ENCODE measurements at places on chromosomes 4 and X.

GRCh38 chr4:126056116-126056650 lies 741.4 kb downstream of the FAT4 start:
- DNase-seq = no peak

- DNase-seq = no peak
These were observed 163.6 kb downstream of the CBR4 start for GRCh38 chr4:168846414-168846813.

GRCh38 chr4:304969-305680 lies at the start of gene ZNF732:
Gene ZNF732, minus strand, starts transcription at chr4:305474. Its CDS starts 164 bp downstream, at chr4:305310.
- DNase-seq = no peak

GRCh38 chr4:67344594-67345380 lies 200.5 kb downstream of the CENPC start:
- DNase-seq = no peak

- no peak for DNase-seq
These were observed 382.2 kb upstream of the INTU start for GRCh38 chr4:127250577-127250976.

DNA sequence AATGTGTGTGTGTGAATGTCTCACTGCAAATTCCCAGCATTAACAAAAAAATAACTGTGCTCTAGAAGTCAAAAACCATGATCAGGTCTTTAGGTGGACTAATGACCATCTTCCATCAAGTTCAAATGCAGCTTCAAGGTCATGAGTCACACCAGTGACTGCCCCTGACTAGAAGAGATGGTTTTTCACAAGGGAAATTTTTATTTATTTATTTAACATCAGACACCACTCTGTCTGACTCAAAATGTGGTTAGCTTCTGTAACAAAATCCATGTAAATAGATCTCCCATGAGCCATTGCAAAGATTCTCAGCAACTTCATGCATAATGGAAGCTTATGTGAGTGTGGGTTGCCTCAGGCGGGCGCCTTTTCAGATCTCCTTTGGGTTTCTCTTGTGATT lies 219.2 kb downstream of the KIT start:
- DNase-seq = no peak

- no peak for DNase-seq
These were observed 118.2 kb downstream of the PJA1 start for GRCh38 chrX:69046996-69047490.

DNA sequence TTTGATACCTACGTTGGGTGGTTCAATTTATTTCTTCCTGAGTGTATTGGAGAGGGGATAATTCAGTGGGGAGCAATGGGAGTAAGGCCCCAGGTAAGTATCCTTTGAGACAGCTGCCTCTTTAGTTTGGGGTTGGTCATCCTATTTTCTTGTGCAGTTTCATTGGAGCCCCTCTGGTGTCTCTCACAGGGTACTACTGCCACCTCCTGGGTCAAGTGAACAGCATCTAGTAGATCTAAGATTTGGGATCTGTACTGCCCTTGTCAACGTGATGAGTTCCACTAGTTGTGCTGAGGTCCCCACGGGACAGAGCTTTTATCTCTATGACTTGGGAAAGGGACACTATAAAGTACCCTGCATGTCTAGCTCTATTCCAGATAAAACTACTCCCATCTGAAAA lies 80.6 kb downstream of the PBDC1 start:
- peak; percentile 8 for DNase-seq

- no peak for DNase-seq
These were observed 58.3 kb downstream of the MID1IP1 start for GRCh38 chrX:38859602-38860001.

- no peak for DNase-seq
These were observed 367.8 kb upstream of the RASGEF1B start for GRCh38 chr4:81839347-81840042.

DNA sequence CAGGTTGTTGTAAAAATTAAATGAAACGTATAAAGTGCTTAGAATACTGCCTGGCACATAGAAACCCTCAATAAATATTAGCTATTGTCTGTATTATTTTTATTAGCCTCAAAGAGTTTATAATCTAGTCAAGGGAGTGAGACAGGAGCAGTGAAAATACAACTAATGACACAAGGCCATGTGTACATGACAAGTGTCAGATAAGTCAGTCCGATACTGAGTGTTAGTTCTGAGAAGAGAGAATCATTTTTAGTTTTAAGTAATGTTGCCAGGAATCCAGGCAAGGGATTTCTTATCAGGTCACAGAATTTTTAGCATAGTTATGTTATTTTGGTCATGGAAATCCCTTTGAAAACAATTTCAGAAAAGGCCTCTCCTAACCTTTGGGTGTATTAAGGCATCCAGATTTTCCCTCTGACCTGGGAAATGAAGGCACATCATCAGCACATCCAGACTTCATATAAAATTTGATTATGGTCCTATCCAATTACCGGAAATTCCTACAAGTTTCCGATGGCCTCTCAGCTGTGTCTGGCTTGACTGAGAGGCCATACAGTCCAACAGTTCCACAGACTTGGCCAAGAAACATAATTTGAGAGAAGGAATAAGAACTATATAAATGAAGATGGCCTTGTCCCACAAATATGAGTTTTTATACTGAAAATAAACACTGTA lies 35.7 kb downstream of the PPARGC1A start:
- DNase-seq = no peak

GRCh38 chr4:2850966-2851798 lies 7.5 kb downstream of the ADD1 start:
- DNase-seq = no peak

DNA sequence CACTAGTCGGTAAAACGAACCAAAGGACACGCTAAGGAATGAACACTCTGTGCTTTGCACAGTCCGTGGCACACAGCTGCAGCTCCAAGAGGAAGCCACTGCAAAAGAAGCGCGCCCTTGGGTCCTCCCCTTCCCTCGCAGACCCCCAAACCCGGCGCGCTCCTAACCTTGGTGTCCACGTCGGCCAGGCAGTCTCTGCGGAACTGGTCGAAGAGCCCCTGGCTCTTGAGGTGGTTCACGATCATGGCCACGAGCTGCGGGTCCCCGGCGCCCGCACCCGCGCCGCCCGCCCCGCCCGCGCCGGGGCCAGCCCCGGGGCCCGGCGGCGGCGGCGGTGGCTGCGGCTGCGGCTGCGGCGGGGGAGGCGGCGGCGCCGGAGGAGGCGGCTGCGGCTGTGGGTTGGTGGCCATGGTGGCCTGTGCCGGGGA lies 333 bp downstream of the BOD1L1 start:
- DNase-seq = no peak

DNA sequence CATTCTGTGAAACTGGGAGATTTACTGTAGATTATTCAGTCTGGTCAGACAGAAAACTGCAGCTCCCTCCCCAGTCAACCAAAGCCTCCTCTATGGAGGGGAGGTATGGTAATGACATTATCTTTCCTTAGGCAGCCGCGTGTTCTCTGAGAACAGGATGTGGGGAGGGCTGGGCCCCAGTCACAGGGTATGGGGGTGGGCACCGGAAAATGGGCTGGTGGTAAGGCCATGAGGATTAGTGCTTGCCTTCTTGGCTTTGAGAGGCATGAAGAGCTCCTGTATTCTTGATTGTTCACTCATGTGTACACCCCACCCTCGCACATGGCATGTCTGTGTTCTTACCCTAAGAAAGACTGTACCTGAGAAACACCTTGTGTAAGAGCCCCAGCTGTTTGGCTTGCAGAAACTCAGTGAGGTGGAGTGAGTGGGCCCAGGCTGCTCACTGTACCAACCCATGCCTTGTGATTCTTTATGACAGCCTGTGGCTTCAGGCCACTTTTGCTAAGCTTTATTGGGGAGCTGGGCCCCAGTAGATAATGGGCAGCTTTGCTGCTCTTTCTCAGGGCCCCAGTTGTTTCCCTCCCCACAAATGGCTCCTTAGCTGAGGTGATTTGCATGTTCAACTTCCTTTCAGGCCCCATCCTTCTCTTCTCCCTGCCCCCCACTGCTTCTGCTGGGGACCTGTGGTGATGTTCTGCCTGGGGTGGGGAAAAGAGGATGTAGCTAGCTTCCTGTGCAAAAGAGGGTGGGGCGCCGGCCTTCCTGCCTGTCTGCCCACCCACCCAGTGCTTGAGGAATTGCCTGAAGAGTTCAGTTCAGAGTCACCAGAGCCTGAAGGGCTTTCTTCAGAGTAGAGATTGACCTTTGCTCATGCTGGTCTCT lies 30.7 kb downstream of the MSN start:
- peak; percentile 50 for DNase-seq

- DNase-seq = no peak
These were observed 1.2 kb downstream of the PHF8 start for GRCh38 chrX:54043056-54043455.

DNA sequence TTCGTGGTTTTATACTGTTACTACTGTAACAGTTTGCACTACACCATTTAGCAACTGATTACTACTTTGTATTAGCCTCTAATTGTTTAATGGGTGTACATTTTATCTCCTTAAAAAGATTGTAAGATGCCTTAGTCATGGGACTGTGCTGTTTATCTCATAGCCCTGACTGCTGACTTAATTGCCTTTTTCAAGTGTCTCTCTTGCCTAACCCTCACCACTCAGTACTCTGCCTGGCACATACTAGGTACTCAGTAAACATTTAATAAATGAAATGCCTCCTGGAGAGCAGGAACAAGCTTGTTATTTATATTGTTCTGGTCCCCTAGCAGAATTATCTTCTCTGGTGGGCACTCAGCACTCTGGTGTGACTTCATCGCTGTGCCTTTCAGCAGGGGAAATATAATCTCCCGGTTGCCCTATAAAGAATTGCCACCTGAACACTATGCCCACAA lies 1.7 kb upstream of the STIM2 start:
- no peak for DNase-seq

Measured in activated CD8-positive, alpha-beta memory T cell treated with anti-CD3 and anti-CD28 coated beads for 1 hour (primary cell).